ENCODE measurements at places on chromosomes 12 and 14.

DNA sequence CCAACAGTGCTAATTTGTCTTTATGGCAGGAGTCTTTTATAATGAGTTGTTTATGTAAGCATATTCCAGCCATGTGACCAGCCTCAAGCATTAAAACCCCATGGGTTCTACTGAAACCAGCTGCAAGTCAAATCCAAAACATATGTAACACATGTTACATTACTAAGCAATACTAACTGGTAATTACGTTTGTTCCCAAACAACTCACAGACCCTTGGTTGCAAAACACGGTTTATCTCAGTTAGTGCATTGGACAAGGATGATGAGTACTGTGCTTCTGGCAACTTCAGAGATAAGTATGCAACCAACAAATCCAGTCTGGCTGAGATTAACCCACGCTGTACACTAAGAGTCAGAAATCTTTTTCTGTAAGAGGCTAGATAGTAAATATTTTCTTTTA is 110.1 kb upstream of the FAR2 start:
- DNase-seq: no peak

DNA sequence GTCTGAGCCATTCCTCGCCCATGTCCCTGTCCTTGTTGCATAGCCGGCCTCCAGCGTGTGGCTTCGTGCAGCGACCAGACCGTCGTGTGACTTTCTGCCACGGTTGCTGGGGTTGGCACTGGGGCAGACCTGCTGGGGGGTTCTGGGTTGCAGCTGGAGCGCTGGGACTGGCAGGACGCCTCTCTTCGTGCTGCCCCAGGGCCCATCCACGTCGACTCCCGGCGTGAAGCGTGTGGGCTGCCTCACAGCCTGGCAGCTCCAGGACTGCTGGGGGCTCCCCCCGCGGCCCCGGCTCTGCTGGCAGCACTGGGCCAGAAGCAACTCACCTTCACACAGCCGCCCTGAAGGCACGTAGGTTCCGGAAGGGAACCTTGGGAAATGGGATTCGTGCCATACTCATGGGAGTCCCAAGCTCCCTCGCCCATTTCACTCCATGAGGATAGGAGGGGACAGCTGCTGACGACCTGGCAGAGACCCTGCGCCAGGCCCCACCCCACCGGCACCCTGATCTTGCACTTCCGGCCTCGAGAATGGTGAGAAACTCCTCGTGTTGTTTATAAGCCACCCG is 51.9 kb downstream of the GALNT9 start:
- no peak for DNase-seq

- DNase-seq: no peak
Measured at GRCh38 chr12:52913431-52913821, 8.6 kb upstream of the KRT8 start.

- DNase-seq: no peak
Measured at GRCh38 chr12:6262623-6263022, 47.9 kb upstream of the PLEKHG6 start.

- no peak for DNase-seq
Measured at GRCh38 chr12:120761519-120761934, 35.9 kb downstream of the ACADS start.

GRCh38 chr14:30958555-30959407 is 66.7 kb upstream of the AP4S1 start:
- DNase-seq: no peak

DNA sequence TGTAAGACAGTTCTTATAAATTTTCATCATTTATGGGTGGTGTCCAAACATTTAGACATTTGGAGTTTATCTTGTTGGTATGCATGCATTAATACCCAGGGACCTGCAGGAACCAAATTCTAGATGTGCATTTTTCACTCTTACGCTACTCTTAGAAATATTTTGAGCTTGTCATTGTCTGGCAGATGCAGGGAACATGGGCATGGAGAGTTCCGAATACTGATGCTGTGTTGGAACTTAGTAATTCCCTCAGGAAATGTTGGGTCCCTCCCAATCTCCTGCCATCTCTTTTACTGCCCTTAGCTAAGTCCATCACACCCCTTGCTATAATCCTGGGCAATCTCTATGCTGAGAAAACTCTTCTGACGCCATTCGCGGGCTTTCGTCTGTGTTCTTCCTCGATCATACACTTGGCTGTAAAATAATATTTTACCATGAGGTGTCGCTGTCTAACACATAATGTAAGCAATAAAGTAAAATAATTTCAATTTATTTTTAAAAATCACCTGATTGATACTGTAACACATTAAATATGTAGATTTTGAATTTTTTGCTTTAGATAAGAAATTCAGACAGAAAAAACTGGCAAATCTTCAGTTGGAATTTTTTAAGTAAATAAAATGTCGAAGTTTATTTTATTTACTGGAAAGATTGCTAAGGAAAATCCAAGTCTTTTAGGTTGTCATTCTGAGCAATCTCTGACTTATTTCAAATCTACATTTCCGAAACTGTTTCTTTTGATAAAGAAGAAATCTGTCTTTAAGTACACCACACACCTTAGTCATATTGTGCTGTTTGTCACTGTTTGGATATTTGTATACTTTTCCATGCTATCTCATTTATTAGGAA is 304.1 kb upstream of the SSTR1 start:
- DNase-seq: peak; percentile 1

- no peak for DNase-seq
Measured at GRCh38 chr12:11408096-11408495, 12.7 kb upstream of the PRB2 start.

GRCh38 chr14:52602131-52602530 is 49.5 kb downstream of the GPR137C start:
- no peak for DNase-seq

GRCh38 chr14:22394616-22395015 is 194.4 kb downstream of the DAD1 start:
- no peak for DNase-seq

DNA sequence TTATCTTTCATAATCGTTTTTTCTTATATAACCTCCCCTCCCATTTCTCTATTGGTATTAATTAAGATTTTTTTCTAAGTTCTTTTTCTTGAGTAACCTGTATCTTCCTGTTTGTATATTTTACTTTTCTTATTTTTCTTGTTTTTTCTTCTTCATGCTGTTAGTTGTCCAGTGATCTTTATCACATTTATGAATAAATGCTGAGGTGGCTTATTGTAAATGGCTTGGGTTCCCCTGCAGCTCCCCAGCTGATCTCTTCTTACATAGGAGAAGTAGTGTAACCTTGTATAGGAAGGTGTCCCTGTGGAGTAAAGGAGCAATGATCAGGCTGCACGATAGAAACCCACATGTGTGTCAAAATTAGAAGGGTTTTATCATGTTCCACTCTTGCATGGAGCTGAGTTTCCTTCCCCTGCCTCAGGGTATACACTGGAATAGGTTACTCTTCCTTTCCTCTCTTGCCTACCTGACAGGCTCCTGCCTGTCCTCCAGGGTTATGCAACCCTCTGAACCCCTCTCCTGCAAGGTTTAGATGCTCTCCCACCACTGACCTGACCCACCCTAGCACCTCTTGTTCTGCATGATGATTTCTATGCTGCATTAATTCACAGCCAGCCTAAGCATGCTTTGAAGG is 334.8 kb upstream of the RGS6 start:
- no peak for DNase-seq

- DNase-seq: no peak
Measured at GRCh38 chr14:21509432-21510143, 1.6 kb downstream of the METTL3 start.

DNA sequence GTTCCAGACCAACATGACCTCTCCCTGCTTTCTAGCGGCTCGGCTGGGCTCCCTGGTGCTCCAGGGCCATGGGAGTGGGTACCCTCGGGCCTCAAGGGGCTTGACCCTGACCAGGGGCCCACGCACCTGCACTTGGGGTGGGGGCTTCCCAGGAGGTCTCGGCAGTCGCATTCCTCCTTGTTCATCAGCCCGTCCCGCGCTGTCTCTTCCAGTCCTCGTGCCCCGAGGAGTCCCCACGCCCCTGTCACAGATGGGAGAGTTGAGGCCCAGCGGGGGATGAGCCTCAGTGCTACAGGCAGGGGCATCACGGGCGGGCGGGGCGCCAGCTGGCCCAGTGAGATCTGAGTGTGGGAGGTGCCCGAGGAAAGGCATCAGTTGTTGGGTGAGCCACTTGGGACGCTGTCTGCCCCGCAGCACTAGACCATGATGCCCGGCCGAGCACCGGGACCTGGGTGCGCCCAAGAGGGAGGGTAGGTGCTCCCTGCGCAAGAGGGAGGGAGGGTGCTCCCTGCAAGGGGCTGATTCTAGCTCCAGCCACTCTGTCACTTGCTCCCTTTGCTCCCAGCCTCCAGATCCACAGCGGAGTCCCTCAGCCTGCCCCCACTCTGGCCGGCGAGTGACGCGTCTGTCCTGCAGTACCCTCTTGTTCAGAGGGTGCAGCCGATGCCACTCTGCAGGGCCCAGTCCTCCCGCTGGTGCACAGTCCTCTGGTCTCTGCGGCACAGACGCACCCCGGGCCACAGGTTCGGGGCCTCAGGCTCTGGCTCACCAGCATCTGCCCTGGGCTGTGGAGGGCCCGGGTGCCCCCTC is 23.8 kb downstream of the MMP17 start:
- DNase-seq: no peak

DNA sequence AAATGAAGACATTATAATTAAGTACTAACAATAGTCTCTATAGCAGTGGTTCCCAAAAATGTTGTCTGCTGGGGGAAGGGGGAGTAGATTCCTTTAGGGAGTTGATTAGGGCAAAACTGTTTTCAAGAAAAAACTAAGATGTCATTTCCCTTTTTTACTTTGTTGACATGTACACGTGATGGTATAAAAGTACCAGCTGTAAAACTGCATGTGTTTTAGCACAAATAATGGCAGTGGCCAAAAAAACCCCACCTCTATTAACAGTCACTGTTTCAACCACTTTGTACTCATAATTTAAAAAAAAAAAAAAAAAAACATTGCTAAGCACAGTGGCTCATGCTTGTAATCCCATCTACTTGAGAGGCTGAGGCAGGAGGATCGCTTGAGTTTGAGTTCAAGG is 61.7 kb downstream of the PPP1R12A start:
- no peak for DNase-seq
